ENCODE measurements at places on chromosomes 5 and 9. TPM values are rescaled to one million over a fixed set of nuclear protein-coding genes. Genes with fewer than 3 reads are reported as not detected.

DNA sequence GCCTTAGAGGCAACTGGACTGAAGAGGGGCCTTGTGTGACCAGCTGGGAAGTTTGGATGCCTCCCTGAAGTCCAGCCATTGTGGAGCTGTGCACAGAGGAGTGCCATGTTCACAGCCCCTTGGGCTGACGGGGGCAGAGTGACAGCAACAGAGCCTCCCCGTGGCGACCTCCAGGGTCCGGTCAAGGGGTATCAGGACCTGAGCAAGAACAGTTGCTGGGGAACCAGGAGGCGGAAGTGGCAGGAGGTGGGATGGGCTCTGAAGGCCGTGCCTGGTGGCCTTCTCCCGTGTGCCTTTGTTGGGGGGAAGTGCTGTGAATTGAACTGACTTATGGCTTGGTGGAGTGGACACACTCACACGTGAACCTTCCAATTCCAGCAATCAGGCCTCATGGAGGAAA lies 14.0 kb downstream of the BNIP1 start:
- no peak overlapping the region for H3K4me3 ChIP-seq
- peaks cover 8% of the 10 kb centered on the region for H3K4me1 ChIP-seq
- DNase-seq = no peak

Gene FNBP1
- total RNA-seq = 80.4 TPM

GRCh38 chr5:127909066-127909465 lies 174.5 kb upstream of the SLC12A2 start:
- H3K4me3 ChIP-seq = no peak overlapping the region
- H3K36me3 ChIP-seq = no peaks in the 10 kb centered on the region
- peaks cover 7% of the 10 kb centered on the region for H3K4me1 ChIP-seq
- H3K27ac ChIP-seq = no peak overlapping the region

Gene NIM1K
- total RNA-seq = 10.5 TPM

DNA sequence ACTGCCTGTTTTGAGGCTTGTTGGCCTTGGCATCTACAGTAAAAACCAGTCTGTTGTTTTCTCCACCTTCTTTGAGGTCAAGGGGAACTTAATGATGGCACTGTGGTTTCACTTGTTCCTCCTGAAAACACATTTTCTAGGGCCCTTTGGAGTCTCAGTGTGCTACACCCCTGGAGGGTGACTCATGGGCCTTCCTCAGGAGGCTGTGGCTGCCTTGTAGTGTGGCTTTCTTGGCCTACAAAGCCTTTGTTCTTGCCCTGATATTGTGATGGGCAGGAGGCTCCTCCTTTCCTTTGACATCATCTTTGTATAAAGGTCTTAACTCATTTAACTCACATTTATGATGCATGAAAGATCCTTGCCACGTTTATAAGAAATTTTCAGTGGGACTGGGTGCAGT lies 56.3 kb upstream of the GPBP1 start:
- H3K36me3 ChIP-seq = peaks cover 3% of the 10 kb centered on the region
- no peaks in the 10 kb centered on the region for H3K27me3 ChIP-seq
- H3K27ac ChIP-seq = no peak overlapping the region
- DNase-seq = no peak
- no peak overlapping the region for H3K4me3 ChIP-seq

DNA sequence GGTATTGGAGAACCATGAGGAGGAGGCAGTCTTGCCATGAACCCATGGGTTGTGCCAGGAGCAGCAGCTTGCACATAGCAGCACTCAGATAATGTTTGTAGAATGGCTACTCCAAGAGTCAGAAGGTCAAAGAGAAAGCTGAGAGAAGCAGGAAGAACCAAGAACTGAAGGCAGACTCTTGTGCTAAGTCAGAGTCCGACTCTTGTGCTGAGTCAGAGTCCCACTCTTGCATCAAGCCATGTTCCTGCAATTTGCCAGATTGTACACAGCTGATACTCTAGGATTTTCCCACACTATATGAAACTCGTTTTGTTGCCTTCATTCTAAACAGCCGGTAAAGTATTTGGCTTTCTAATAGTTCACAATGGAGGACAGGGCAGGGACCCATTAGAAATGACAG lies 26.2 kb upstream of the HSPA9 start:
- H3K36me3 ChIP-seq = no peaks in the 10 kb centered on the region
- H3K27me3 ChIP-seq = peaks cover 8% of the 10 kb centered on the region
- DNase-seq = no peak
- peak overlapping the region; percentile 68 for H3K27ac ChIP-seq
- no peak overlapping the region for H3K4me3 ChIP-seq

- peaks cover 4% of the 10 kb centered on the region for H3K4me1 ChIP-seq
- no peaks in the 10 kb centered on the region for H3K36me3 ChIP-seq
- peak; percentile 20 for DNase-seq
- H3K4me3 ChIP-seq = no peak overlapping the region
- no peak overlapping the region for H3K27ac ChIP-seq
Observed at GRCh38 chr5:99005506-99005905, 76.7 kb upstream of the CHD1 start.

Gene INSL4
- not detected for total RNA-seq

- no peaks in the 10 kb centered on the region for H3K27me3 ChIP-seq
- no peaks in the 10 kb centered on the region for H3K4me1 ChIP-seq
- no peak overlapping the region for H3K27ac ChIP-seq
- H3K36me3 ChIP-seq = no peaks in the 10 kb centered on the region
- H3K4me3 ChIP-seq = no peak overlapping the region
Observed at GRCh38 chr5:52779213-52779612, 8.5 kb upstream of the ITGA1 start.

Gene FAXDC2
- total RNA-seq = 0.66 TPM

Gene ANKRD34B
- total RNA-seq = not detected

DNA sequence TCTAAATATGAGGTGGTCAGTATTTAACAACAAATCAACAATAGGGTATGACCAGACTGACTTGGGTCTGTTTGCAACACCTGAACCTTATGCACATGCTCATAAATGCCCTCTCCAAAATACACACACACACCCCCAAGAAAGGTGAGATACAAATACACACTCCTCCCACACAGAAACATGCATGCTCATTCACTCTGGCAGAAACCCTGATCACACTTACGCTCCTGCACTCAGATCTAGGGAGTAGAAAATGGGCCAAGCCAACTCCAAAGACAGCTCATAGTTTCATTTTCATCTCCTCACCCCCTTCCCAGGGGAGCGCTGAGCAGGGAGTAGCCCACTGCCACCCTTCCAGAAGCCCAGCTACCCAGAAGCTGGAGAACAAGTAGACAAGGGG lies 11.3 kb downstream of the TRIM7 start:
- peaks cover 30% of the 10 kb centered on the region for H3K27me3 ChIP-seq
- H3K4me1 ChIP-seq = peaks cover 3% of the 10 kb centered on the region
- no peak for DNase-seq
- no peak overlapping the region for H3K27ac ChIP-seq
- no peak overlapping the region for H3K4me3 ChIP-seq
- H3K36me3 ChIP-seq = peaks cover 4% of the 10 kb centered on the region

- peaks cover 9% of the 10 kb centered on the region for H3K27me3 ChIP-seq
- DNase-seq = no peak
- H3K36me3 ChIP-seq = no peaks in the 10 kb centered on the region
Observed at GRCh38 chr5:179185941-179186411, 125.8 kb downstream of the ZNF354C start.

GRCh38 chr5:170081616-170082015 lies 24.1 kb upstream of the FOXI1 start:
- no peak overlapping the region for H3K27ac ChIP-seq
- no peak overlapping the region for H3K4me3 ChIP-seq
- peaks cover 2% of the 10 kb centered on the region for H3K4me1 ChIP-seq
- no peaks in the 10 kb centered on the region for H3K36me3 ChIP-seq
- peaks cover 2% of the 10 kb centered on the region for H3K27me3 ChIP-seq

Gene PIP5K1B
- 0.27 TPM for total RNA-seq

Gene ELAVL2
- total RNA-seq = 384 TPM

DNA sequence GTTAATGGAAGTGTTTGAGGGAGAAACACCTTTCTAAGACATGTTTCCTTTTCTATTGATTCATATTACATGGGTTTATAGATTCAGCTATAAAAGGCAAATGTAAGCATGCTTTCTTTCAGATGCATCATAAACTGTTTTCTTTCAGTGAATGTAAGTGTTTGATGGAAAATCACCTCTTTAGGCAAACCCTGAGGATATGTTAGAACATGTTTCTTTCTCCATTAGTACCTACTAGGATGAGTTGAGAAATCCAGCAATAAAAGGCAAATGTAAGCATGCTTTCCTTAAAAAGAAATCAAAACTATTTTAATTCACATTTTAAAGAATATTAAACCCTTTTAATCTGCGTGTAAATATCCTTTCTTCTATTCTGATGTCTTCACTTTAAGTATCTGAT lies 31.6 kb downstream of the FNIP1 start:
- peaks cover 5% of the 10 kb centered on the region for H3K27me3 ChIP-seq
- no peak overlapping the region for H3K27ac ChIP-seq
- H3K4me3 ChIP-seq = no peak overlapping the region
- no peaks in the 10 kb centered on the region for H3K4me1 ChIP-seq
- peaks cover 8% of the 10 kb centered on the region for H3K36me3 ChIP-seq

DNA sequence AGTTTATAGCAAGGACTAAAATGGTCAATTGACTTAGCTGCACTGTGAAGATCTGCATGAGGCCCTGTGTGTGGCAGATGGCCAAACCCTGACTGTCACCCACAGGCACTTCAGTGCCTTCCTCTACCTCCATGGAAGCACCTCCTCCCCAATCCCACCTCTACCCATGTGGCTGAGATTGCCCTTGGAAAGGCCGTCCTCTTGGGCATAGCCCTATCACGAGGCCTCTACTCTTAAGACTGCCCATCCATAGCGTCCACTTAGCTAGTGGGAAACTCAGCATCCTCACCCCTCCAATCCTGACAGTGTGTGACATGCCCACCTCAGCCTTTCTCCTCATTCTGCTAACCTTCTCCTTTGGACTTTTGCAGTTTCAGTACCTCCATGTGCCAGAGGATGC lies 510.2 kb downstream of the BNC2 start:
- H3K4me1 ChIP-seq = no peaks in the 10 kb centered on the region
- H3K36me3 ChIP-seq = peaks cover 7% of the 10 kb centered on the region
- H3K4me3 ChIP-seq = no peak overlapping the region
- DNase-seq = no peak

Gene IL5
- not detected for total RNA-seq

- peaks cover 5% of the 10 kb centered on the region for H3K36me3 ChIP-seq
- H3K27ac ChIP-seq = no peak overlapping the region
- H3K4me3 ChIP-seq = no peak overlapping the region
- peaks cover 7% of the 10 kb centered on the region for H3K27me3 ChIP-seq
Observed at GRCh38 chr5:169796731-169797130, 159.7 kb downstream of the DOCK2 start.

Gene ANKRD20A1
- not detected for total RNA-seq

Gene PCDHGB4
- total RNA-seq = 40.8 TPM

Data from glutamatergic neuron (in vitro differentiated cells).